ENCODE measurements at places on chromosomes 2 and 18.

DNA sequence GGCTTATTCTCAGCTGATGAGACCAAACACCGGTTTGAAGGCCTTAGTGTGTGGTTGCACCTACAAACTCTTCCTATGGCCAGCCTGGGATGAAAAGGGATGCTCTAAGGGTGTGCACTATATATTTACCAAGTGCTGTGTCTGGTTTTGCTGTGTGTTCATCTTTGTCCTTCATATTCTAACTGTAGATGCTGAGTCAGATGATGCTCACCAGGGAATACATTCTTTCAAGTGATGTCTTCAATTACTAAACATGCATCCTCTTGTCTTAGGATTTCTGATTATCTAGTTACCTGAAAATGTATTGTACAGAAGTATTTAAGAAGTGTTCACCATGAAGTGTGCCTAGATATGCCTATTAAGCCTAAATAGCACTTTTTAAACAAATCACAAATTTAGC is 1111.6 kb upstream of the ZEB2 start:
- no peaks in the 10 kb centered on the region for H3K36me3 ChIP-seq
- no peak overlapping the region for H3K27ac ChIP-seq
- no peaks in the 10 kb centered on the region for H3K4me1 ChIP-seq
- no peaks in the 10 kb centered on the region for H3K27me3 ChIP-seq
- H3K4me3 ChIP-seq, result no peak overlapping the region

DNA sequence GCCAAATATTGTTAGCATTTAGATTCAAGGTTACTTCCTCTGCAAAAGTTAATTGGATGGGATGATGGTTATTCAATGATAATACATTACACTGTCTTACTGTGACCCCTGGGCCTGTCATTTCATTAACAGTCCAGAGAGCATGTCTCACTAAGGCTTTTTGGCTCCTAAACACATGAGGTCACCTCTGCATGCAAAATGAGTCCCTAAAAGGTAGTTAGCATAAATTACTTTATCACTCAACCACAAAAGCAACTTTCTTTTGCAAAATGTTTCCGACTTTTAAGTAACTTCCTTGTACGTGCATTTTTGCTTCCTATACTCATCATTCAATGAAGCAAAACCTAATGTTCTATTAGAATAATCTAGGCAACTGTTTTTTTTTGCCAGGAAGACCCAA is 16.8 kb upstream of the AGFG1 start:
- no peaks in the 10 kb centered on the region for H3K27me3 ChIP-seq
- no peak for DNase-seq
- H3K4me1 ChIP-seq, result no peaks in the 10 kb centered on the region
- no peak overlapping the region for H3K27ac ChIP-seq
- no peak overlapping the region for H3K4me3 ChIP-seq

- H3K4me3 ChIP-seq, result no peak overlapping the region
- no peaks in the 10 kb centered on the region for H3K27me3 ChIP-seq
- H3K4me1 ChIP-seq, result peaks cover 6% of the 10 kb centered on the region
- H3K27ac ChIP-seq, result no peak overlapping the region
- no peaks in the 10 kb centered on the region for H3K36me3 ChIP-seq
Measured at GRCh38 chr2:157258520-157259326, 1.2 kb downstream of the GALNT5 start.

- H3K27me3 ChIP-seq, result no peaks in the 10 kb centered on the region
- H3K4me1 ChIP-seq, result peaks cover 17% of the 10 kb centered on the region
- H3K36me3 ChIP-seq, result no peaks in the 10 kb centered on the region
- no peak overlapping the region for H3K27ac ChIP-seq
Measured at GRCh38 chr2:86706220-86706619, 13.9 kb upstream of the RMND5A start.
